ENCODE measurements at places on chromosomes 1 and 21.

- DNase-seq: no peak
These were observed 26.1 kb downstream of the CD244 start for GRCh38 chr1:160836561-160836960.

DNA sequence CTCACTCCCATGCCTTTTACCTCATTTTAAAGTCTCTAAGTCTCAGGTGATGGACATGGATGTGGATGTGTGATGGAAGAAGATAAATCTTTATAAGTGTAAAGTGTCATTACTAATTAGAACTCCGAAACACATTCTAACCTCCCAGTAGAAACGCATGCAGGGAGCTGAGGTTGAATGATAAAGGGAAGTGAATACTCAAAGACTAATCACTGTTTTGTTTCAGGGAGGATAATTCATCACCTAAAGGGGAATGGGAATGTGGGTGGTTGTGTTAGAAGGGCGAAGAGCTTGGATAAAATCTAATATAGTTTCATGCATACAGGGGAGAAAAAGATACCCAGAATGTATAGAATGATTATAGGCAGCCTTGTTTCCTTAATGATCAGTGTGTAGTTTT lies 12.5 kb downstream of the NCAM2 start:
- no peak for DNase-seq

GRCh38 chr1:36735939-36736730 lies 253.4 kb upstream of the CSF3R start:
- no peak for DNase-seq

DNA sequence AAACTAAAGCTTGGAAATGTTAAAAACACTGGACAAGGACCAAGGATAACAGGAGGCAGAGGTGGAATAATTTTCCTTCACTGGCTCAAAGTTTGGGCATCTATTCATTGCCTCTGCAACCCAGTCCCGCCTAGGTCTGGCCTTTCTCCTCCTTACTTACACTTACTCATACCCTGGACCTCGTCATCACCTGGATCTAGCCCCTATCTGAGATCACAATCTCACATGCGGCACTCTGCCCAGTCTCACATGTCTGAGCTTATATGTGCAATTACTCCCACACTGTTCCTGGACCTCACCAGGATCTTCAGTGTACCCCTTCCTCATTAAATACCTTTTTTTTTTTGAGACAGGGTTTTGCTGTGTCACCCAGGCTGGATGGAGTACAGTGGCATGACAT lies 37.6 kb downstream of the NVL start:
- DNase-seq: no peak

- DNase-seq: peak; percentile 89
These were observed 47.4 kb upstream of the LBR start for GRCh38 chr1:225474986-225475820.
